ENCODE measurements at places on chromosomes 6 and 20.
A peak's percentile ranks its signal among the peaks of the same experiment; 100 is the strongest.

DNA sequence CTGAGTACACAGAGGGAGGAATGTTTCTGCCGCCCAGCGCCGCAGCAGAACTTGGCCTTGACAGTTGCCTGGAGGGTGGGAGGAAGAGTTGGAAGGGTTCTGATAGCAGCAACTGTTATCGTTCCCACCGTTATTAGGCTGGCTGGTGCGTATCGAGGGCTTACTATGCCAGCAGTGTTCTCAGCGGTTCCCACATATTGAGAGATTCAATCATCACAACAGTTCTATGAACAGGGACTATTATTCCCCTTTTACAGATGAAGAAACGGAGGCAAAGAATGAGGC, 380.1 kb upstream of the SULF2 start:
- no peak for ATAC-seq

GRCh38 chr6:38570750-38571149, 69.0 kb downstream of the BTBD9 start:
- ATAC-seq = no peak

DNA sequence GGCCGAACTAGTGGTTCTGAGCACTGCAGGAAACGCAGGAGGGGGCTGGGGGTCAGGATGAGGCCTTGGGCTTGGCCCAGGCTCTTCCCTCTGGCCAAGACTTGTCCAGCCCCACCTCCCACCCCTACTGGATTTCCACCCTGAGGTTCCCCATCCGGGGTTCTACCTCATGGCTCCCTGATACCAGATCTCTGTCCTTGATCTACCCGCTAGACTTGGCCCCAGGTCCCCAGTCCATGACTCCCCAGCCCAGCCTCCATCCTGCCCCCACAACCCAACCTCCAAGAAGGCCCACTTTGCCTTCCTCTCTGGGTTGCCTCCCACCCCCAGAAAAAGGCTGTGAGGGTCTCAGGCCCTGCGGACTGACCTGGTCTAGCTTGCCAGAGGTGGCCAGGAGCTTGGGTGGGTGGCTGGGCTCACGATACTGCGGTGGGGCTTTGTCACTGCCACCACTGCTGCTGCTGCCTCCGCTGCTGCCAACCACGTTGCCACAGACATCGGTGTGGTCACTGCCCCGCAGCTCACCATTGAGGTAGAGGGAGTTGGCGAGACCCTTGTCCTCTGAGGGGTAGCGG, 6.8 kb upstream of the FASTKD5 start:
- no peak for ATAC-seq

GRCh38 chr6:47303342-47303741, 6.4 kb downstream of the TNFRSF21 start:
- no peak for ATAC-seq

- ATAC-seq = peak; percentile 75
Observed at GRCh38 chr6:169959136-169960002, 207.9 kb downstream of the ERMARD start.

DNA sequence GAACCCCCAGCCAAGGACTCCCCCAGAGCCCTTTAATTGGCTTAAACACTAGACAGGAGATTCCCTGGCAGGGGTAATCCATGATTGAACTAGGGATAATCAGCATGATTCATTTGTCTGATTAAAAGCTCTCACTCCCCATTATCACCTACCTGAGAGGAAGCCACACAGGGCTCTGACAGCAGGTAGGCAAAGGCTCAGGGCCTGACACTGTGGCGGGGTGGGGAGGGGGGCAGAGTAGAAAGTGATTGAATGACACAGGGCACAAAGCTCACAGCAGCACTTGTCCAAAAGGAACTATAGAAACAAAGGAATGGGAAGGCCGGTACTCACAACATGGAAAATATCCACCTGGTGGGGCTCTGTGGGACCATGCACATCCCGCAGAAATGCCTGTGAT, 231.6 kb downstream of the MAFB start:
- ATAC-seq = no peak

DNA sequence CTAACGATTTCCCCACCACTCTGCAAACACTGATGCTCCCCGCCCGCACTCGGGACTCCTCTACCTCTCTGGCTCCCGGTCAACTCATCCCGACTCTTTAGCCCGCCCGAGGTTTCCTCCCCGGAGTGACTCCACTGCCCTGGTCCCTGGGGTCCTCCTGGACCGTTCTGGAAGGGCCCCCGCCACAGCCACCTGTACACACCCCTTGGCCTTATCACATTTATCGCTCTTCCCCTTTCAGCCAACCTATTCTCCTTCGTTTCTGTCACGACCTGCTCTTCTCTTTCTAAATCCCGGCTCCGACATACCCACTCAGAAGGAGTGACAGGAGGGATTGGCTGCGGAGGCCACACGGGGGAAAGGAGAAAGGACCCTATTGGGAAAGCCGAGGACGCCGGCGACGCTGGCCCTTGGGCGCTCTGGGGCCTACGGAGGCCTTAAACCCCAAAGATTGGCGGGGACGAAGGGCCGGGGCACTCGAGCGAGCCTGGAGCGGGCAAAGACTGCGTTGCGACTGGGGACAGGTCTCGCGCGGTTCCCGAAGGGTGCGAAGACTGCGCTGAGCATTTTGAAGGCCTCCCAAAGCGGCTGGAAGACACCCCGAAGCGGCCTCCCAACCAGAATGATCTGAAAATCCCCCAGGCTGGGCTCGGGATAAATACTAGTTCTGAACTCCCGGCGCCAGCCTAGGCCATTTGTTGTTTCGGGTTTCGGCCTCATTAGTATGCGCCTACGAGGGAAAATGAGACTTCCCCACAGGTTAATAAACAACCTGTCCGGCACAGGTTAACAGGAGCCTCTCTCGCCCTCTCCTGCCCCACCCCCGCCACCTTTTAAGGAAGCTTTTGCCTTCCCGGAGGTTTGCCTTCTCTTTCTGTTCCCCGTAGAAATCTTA, 9.2 kb downstream of the SIM1 start:
- no peak for ATAC-seq

GRCh38 chr6:136323431-136324112, 33.9 kb upstream of the BCLAF1 start:
- no peak for ATAC-seq
